Type B pancreatic cell (in vitro differentiated cells): ENCODE measurements at places on chromosomes 12 and 14. TPM values are rescaled to one million over a fixed set of nuclear protein-coding genes. Genes with fewer than 3 reads are reported as not detected.
A peak's percentile ranks its signal among the peaks of the same experiment; 100 is the strongest.

ESRRB gene
- 0.40 and 0.94 TPM in 2 replicates for total RNA-seq

CCDC197 gene
- total RNA-seq, result not detected in 2 replicates

HOXC11 gene
- 0.12 TPM in 1 of 2 replicates, not detected in the other for total RNA-seq

BTBD6 gene
- total RNA-seq, result 38.8 and 44.7 TPM in 2 replicates

OASL gene
- total RNA-seq, result 0.17 and 0.19 TPM in 2 replicates

TAS2R43 gene
- total RNA-seq, result 0.36 and 1.0 TPM in 2 replicates

DNA sequence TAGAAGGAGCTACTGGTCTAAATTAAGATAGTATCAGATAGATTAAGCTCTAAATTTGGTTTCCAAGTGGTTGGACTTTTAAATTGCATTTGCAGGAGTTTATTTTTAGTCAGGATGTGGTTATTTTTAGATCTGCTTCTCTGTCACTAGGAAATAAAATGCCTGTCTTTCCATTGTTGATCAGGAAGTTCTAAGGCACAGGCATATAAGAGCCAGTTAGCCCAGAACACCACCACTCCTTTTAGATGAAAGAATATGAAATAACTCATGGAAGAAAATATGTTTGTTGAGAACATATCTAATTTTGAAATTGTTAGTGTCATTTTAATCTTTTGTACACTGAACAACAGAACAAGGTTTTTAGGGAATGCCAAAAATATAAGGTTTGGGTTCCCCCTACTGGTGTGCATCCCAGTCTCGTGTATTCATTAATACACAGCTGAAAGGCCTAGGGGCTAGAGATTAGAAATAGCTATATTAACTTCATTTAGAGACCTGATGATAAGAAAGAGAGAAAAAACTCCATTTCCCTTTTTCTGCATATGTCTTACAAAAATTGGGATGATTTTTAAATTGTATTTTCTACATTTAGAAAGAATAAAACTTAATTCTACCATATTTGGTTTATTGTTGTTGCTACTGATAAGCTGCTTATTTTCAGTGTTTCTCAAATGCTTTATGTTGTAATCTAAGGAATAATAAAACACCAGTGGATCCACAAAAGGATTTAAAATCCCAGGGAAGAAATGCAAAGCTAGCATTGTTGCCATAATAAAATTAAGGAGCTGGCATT, 67.2 kb downstream of the RIC8B start:
- no peak for DNase-seq

DNA sequence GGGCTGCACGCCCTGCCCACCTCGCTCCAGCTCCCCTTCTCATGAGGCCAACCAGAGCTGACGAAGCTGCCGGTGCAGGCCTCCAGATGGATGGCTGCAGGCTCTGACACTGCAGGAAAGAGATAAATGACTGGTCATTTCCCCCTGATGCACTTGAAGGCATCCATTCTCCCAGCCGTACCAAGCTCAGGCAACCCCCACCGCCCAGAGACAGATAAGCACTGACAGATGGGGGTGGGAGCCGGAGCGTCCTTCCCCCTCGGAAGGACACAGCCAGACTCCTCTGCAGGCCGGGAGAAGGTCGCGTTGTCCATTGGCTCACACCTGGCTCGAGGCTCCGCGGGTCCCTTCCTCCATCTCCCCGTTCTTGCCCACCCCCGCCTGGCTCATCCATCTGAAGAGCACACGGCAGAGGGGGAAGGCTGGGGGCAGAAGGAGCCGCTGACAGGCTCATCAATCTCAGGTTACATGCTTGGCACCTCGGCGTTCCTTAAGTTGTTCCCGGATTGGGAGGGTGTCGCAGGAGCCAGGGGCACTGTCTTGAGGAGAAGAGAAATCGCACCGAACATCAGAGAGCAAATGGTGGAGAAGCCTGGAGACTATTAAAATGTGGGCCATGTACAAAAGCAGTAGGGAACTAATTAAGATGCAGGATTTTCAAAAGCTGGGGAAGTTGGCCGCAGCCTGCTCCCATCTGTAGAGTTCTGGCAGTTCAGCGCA, 151.6 kb downstream of the DPF3 start:
- peak; percentile 55 for DNase-seq

DNA sequence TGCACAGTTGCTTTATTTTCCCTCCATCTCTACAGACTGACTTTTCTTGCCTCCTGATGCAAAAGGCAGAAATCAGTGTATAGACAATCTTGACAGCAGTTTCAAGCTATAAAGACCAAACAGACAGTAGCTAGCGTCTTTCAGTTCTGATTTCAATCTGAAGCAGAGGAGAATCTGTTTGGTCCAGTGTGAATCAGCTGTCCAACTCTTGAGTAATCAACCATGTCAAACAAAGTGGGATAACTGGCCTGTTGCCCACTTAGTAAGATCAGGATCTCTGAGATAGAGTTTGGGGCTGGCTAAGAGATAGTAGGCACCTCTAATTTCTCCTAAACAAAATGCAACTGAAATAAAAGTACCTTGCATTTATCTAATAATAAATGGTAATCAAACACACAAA, 797.4 kb upstream of the FBXO33 start:
- no peak for DNase-seq

- DNase-seq, result no peak
These were observed 109.0 kb downstream of the STAB2 start for GRCh38 chr12:103696101-103696500.

DNA sequence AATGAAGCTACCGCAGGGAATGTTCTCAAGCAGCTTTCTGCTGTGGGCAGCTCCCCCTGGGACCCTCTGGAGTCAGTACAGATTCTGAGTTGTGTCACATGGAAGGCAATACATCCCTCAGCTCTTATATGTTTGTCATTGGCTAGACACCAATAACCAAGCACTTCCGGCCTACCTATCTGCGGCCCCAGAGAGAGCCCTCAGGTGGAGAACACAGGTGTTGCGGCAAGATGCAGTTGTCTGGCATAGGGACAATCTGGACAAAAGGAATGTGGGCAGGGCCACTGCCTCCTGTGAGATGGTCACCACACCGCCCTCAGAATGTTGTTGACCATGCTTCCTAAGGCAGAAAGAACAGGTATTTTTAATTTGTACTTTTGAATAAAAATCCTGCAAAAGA, 118.7 kb downstream of the BRMS1L start:
- DNase-seq, result no peak

DNA sequence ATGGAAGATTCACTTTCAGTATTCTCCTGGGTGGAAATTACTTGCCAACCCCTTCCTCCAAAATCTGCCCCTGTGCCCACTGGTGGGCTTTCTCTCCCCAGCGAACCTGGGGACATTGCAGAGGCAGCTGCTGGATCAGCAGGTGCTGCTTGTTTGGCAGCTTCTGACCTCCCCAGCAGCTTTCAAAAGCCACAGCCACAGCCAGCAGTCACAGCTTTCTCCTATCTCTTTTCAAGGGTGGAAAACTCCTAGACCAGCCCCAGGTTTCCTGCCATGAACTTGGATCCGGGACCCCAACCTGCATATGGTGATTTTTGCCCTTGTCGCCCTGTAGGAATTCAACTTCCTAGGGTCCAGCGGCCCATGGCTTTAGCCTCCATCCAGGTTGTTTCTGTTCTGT, 330.8 kb downstream of the ADAMTS20 start:
- no peak for DNase-seq

DNA sequence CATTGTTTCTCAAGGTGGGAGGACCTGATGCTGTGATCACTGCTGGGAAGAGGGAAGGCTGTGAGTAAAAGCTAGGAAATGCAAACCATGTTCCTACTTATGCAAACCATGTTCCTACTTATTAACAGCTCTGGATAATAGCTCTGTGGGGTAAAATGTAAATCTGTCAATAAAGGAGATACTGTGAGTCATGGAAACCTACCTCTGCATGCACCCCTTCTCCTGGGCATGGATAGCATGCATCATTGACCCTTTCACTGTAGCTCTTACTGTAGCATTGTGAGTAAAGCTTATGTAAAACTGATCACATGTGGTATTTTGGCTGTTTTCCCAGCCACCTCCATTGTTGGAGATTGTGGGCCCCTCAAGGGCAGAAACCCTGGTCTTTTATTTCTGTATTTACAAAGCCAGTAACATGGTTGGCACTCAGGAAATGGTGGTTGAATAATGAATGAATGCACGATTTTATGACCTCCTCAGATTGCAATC, 253.7 kb downstream of the GRIN2B start:
- DNase-seq, result no peak

DNA sequence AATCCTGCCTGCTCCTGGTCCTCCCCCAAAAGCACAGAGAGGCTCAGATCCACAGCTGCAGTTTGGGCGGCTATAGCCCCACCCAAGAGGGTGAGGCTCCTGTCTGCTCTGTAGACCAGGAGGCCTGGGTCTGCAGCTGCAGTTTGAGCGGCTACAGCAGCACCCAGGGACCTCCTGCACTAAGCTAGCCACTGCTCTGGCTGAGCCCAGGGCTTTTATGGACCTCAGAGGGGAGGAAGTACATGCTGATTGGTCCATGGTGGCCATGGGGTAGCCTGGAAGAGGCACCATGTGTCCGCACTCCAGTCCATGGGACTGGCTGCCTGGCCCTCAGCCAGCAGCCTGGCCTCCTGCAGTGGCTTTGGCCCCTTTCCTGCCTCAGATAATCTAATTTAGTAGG, 49.6 kb upstream of the GSC start:
- DNase-seq, result no peak

GRCh38 chr14:98234208-98234607, 1037.8 kb downstream of the BCL11B start:
- DNase-seq, result no peak

GRCh38 chr12:92229381-92229780, 83.7 kb upstream of the BTG1 start:
- no peak for DNase-seq

- no peak for DNase-seq
These were observed 102.9 kb upstream of the ABCD2 start for GRCh38 chr12:39722504-39722903.

DNA sequence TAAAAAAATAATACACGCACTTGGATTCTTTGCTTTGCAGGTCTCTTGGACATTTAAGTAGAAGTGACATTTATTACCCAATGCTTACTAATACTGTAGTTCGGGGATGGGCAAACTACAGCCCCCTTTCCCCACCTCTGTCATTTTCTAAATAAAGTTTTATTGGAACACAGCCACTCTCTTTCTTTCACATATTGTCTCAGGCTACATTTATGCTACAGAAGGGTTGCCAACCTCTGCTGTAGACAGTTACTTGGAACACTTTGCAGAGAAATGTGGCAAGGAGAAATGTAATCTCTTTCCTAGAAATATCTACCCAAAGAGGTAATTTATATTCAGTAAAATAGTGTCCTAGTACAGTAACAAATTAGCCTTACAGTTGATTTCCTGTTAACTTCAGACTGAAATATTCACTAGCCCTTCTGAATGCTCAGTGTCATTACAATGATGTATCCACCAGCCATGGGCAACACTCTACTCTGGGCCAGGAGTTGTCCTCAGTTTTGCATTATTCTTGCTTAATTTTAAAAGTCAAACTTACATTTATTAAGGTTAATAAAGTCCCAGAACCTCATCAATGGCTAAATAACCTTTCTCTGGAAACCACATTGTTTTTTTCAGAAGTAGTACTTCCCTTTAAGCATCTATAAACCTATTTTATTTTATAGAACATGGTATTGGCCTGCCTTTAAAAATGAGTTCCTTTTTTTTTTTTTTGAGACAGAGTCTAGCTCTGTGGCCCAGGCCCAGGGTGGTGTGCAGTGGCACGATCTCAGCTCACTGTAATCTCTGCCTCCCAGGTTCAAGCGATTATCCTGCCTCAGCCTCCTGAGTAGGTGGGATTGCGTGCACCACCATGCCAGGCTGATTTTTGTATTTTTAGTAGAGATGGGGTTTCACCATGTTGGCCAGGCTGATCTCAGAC, 269.6 kb upstream of the AMIGO2 start:
- no peak for DNase-seq

- DNase-seq, result no peak
These were observed 27.9 kb downstream of the TAOK3 start for GRCh38 chr12:118344829-118345228.

DNA sequence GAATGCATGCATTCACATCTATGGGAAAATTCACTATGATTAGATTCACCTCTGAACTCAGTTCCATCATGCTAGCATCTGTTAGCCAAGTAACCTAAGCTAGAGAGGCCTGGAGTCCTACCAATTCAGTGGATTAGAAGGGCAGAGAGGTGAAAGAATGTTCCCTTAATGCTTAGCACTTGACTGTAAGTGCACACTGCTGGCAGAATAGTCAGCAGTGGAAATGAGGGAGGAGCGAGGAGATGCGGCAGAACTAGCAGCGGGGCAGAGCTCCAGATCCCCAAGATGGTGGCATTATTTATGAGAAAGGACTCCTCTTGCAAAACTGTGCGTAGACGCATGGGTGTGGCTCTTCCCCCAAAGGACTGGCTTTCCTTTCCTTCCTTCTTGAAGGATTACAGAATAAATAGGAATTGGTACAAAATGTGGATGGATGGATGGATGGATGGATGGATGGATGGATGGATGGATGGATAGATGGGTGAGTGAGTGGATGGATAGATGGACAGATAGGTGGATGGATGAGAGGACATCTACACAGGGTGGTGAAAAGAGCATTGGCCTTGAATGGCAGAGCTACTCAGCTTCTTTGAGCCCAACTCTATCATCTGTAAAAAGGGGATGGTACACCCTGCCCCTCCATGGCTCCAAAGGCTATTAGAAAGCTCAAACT, 227.2 kb downstream of the CHST11 start:
- DNase-seq, result no peak

- DNase-seq, result peak; percentile 31
These were observed 191.7 kb downstream of the BCL11B start for GRCh38 chr14:99080306-99080705.

- no peak for DNase-seq
These were observed 15.3 kb downstream of the EP400 start for GRCh38 chr12:131965073-131965472.

GRCh38 chr14:98006008-98006407, 1208.8 kb downstream of the VRK1 start:
- DNase-seq, result no peak

GRCh38 chr12:75294797-75295196, 35.3 kb downstream of the CAPS2 start:
- DNase-seq, result no peak

GRCh38 chr14:31749275-31749674, 188.1 kb downstream of the NUBPL start:
- no peak for DNase-seq

DNA sequence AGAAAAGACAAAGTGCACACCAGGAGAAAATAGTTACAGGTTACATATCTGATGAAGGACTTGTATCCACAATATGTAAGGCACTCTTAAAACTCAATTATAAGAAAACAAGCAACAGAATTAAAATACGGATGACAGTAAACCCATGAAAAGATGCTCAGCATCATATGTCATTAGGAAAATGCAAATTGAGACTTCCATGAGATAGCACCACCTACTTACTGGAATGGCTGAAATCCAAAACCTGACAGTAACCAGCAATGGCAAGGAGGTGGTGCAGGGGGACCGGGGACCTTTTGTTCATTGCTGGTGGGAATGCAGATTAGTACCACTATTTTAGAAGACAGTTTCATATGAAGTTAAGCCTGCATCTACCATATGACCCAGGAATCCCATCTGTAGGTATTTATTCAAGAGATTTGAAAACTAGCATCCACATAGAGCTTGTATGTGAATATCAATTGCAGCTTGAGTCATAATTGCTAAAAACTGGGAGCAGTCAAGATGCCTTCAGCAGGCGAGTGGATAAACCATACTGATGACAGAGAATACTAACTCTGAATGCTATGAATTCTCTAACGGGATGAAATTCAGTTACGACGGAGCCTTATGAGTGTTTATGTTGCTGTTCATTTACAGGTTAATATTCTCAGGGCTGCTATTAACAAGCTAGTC, 43.9 kb upstream of the ASPG start:
- no peak for DNase-seq

- DNase-seq, result no peak
These were observed 100.6 kb downstream of the ANO4 start for GRCh38 chr12:100895192-100895591.

- DNase-seq, result no peak
These were observed 235.6 kb downstream of the DACT1 start for GRCh38 chr14:58873228-58873953.
